ENCODE measurements at places on chromosomes 4 and X.
A peak's percentile ranks its signal among the peaks of the same experiment; 100 is the strongest.

DNA sequence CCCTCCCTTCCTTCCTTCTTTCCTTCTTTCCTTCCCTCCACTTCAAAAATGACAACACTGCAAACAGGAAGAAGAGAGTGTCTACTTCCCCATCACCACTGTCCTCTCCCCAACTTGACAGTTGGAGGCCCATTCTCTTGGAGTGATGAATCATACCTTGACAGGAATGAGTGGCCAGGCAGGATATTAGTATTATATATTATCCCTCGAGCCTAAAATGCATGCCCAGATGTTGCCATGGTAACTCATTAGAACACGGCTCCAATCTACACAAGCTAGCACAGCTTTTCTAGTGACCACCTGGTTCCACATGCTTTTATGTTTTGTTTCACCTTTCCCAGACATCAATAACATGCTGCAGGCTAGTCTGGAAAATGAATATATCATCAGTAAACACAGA, 71.3 kb upstream of the LHFPL1 start:
- DNase-seq: no peak

DNA sequence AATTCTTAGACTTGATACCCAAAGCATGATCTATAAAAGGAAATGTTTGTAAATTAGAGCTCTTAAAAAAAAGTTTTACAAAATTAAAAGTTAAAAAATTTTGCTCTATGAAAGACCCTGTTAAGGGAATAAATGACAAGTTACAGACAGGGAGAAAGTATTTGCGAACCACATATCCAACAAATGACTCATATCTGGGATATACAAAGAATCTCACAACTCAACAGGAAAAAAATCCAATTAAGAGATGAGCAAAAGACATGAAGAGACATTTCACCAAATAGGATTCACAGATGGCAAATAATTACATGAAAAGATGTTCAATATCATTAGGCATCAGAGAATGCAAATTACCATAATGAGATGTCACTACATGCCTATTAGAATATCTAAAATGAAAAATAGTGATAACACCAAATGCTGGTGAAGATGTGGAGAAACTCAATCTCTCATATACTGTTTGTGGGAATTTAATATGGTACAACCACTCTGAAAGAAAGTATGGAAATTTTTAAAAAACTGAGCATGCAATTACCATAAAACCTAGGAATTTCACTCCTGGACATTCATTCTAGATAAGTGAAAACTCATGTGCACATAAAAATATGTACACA, 100.8 kb upstream of the EOLA2 start:
- no peak for DNase-seq

- no peak for DNase-seq
Observed at GRCh38 chr4:112973750-112974251, 75.7 kb upstream of the ANK2 start.

DNA sequence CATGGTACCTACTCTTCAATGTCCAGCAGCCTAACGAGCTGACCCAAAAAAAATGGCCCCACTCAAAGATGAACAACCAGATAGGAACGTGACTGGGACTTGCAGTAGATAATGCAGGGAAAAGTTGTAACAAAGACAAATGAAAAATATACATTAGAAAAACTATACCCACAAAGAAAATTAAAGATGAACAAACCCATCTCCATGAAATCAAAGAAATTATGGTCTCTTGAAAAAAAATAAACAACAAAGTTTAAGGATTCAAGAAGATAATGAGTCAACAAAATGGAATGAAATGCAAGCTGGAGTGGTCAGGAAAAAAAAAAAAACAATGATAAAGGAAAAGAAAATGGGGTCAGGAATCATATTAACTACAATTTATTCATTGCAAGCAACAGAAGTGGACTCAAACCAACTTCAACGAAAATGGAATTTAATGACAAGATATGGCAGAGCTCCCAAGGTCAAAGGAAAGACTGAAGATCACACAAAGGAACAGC, 309.8 kb upstream of the GALNT7 start:
- no peak for DNase-seq

DNA sequence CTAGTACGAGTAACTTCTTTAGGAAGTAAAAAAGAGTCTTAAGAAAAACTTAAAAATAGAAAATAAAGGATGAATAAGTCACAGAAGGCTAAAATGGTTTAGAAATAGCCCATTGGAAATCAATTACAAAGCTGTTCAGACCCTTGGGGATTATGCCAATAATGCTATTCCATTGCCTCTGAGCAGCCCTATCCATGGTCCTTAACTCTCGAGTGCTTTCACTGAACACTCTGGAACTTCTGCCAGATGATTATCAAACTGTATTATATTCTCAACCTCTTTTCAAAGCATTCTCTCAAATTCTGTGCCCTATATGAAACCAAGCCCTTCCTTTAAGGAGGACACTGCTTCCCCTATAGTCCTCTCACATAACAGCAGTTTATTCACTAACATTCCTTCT, 17.0 kb downstream of the SLC9B1 start:
- DNase-seq: no peak

DNA sequence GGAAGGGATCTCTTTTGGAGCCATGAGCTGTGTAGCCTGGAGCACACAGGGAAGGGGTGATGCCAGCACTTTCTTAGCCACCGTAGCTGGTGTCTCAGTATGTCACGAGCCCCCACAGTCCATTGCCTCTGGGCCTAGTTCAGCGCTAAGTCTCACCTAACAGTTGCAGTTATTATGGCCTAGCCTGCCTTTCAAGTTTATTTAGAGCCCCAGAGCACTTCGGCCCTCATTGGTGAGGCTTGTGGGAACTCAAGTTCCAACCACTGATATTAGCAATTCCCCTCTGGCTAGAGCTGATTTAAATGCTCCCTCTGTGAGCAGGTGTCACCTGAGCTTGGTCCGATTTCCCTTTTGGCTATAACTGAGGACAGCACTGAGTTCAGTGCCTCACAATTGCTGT, 388.4 kb upstream of the MAOA start:
- no peak for DNase-seq

- DNase-seq: no peak
Observed at GRCh38 chr4:73711989-73712388, 28.4 kb upstream of the CXCL8 start.

DNA sequence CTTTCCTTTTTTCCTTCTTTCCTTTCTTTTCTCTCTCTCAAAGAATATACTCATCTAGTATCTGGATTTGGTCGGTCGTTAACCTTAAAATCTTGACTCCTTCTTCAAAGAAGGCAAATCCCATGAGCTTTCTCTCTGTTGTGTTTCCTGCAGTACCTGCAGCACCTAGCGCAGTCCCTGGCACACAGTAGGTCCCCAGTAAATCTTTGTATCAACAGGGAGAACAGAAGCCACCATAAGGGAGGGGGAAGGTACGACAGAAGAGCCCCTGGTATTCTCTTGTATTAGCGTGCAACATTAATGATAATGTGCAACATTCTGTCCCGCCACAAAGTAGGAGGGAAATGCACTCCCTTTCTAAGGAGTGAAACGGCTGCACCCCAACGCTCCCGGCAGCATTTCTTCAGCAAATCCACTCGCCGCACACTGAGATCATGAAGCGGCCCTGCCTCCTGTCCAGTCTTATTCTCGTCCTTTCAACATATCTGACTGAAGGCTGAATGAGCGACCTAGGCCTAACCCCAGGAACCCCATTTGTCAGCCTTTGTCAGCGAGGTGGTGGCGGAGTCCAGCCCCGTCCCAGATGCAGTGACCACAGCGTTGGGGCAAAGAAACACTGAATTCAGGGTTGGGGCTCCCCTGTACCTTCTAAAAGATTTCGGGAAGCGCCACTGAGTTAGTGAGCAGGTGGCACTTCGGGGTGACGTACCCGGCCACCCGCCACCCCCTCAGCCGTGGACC, 133.7 kb downstream of the AMELX start:
- DNase-seq: no peak

- no peak for DNase-seq
Observed at GRCh38 chrX:9927698-9928482, 39.3 kb upstream of the CLDN34 start.

GRCh38 chrX:70129816-70130215, 3.4 kb upstream of the IGBP1 start:
- DNase-seq: no peak

- no peak for DNase-seq
Observed at GRCh38 chr4:126386512-126386911, 1071.8 kb downstream of the FAT4 start.

GRCh38 chr4:136392576-136392975, 1139.7 kb downstream of the PCDH18 start:
- no peak for DNase-seq

- no peak for DNase-seq
Observed at GRCh38 chrX:341541-342101, 23.0 kb upstream of the GTPBP6 start.

DNA sequence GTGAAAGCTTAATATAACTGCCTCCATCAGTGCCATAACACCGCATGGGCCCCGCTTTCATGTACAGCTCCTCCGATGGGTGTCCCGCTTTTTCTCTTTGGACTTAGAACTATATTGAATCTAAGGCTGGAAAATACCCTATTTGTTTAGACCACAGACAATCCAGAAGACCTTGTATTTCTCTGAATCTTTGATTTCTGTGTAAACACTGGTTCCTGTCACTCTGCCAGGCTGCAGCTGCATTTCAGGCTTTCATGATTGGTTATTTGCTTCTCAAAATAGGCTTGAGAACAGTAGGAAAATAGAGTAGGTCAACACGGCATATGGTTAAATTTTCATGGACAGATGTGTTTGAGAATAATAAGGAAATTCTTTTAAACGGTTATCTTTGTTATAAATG, 80.0 kb downstream of the NWD2 start:
- no peak for DNase-seq

- peak; percentile 13 for DNase-seq
Observed at GRCh38 chr4:38177641-38178391, 217.6 kb downstream of the PTTG2 start.

DNA sequence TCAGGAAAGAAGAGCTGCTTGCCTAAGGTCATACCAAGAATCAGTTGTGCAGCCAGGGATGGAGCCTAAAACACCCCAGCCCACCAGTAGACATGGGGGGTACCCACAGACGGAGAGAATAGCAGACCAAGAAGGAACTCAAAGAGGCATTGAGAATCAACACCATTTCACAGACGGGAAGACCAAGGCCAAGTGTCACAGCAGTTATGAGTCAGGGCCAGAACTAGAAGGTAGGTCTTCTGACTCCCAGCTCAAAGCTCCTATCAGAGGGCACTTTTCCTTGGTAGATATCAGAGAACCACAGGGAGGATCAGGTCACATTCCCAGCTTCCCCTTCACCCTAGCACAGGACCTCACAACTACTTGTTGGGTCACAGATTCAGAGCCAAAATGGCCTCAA, 14.5 kb downstream of the OTUD5 start:
- DNase-seq: no peak

- peak; percentile 17 for DNase-seq
Observed at GRCh38 chrX:10111364-10112148, 45.2 kb upstream of the CLCN4 start.

DNA sequence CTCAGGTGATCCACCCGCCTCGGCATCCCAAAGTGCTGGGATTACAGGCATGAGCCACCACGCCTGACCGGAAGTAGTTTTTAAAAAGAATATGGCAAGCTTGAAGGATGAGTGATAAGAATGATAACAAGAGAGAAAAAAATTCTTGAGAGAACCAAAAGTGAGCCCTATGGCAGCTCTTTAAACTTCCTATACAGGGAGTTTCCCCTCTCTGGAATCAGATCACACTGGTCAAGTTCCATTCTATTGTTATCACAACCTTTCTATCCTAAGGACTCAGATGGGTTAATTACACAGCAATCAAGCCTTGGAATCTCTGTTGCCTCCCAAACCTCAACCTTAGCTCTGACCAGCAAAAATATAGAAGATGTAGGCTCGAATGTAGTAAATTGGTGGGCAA, 33.8 kb upstream of the ZNF518B start:
- DNase-seq: no peak

DNA sequence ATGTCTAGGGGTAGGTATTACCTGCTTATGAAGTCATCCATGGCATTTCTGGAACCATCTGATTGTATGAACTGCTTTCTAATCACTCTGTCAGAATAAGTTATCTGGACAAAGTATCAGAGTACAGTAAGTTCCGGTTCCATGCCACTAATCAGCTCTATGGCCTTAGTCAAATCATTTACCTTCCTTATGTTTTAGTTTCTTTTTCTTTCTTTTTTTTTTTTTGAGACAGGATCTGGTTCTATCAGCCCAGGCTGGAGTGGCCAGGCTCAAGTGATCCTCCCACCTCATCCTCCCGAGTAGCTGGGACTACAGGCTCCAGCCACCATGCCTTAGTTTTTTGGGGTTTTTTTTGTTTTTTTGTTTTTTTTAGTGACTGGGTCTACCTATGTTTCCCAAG, 11.5 kb downstream of the XIAP start:
- DNase-seq: no peak

DNA sequence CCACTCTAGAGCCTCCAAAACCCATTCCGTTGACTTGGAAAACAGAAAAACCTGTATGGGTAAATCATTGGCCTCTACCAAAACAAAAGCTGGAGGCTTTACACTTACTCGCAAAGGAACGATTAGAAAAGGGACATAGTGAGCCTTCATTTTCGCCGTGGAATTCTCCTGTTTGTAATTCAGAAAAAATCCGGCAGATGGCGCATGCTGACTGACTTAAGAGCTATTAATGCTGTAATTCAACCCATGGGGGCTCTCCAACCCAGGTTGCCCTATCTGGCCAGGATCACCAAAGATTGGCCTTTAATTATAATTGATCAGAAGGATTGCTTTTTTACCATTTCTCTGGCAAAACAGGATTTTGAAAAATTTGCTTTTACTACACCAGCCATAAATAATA, 60.8 kb downstream of the ZNF732 start:
- DNase-seq: no peak

GRCh38 chr4:125042041-125042440, 272.7 kb upstream of the FAT4 start:
- DNase-seq: no peak

DNA sequence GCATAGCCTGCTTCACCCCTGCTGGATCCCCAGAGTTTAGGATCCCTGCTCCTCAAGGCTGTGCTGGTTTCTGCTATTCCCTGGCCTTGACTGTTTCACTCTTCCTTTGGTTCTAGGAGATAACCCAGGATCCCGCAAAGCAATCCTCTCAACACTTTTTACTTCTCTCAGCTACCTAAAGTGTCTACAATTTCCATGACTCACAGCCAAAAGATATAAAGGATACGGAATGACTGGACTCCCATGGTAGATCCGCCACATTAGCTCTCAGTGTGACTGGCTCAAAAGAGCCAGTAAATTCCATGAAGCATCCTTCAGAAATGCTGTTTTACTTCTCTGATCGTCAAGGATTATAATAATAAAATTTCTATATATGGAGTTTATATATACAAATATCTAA, 66.3 kb upstream of the TMEM164 start:
- DNase-seq: no peak

DNA sequence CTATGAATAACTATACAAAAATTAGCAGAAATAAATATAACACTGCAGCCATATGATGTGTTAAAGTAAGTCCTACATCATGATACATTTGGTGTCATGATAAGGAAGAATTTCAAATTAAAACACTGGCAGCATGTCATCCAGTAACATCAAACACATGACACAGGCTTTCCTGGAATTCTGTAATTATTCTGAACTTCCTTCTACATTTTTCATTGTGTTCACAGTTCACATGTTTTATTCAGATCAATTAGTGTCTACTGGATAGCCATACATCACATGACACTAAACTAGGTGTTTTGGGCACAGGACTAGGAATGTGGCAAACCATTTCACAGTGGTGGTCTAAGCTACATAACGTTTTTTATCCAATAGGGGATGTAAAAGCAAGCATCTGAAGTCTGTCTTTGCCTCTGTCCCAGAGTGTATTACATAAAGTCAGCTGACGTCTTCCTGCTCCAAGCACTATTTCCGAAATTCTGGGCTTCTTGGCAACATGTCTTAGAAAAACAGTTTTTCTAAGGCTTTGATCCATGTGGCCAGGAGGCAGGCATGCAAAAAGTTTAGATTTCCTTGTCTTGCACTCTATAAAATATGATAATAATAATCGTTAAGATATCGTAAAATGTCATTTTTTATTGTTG, 707.9 kb downstream of the CENPC start:
- no peak for DNase-seq

Measured in stimulated activated CD8-positive, alpha-beta memory T cell treated with anti-CD3 and anti-CD28 coated beads, Interleukin-4, amount 100 ng/mL, for 1 hour (primary cell).